Coronary artery (tissue), 2 donors: ENCODE measurements at places on chromosomes 5 and 9.

GRCh38 chr5:66454186-66455078 lies 141.8 kb upstream of the MAST4 start:
- no peak for DNase-seq

DNA sequence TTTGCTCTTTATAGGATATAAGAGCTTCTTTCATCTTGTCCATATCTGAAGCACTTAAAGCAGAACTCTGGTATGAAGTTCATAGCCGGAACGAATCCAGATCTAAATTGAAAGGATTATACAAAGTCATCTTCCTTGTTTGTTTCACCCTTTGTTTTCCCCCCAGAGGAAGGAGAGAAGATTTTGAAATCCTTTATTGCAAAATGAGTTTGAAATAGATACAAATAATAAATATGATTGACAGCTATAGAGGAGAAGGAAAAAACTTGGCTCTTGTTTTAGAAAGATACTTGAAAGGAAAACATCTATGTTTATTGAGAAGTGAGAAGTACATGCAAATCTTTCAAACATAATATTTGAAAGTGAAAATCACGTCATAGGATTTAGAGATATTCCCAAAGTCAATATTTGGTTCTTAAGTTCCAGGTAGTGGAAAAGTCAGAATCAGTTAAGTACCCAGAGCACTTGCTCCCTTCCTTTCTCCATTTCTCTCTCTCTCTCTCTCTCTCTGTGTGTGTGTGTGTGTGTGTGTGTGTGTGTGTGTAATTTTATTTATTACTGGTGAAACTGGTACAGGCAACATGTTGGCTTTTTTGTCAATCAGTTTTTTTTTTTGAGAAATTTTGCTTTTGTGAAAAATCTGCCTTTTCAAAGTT lies 27.2 kb downstream of the PAM start:
- DNase-seq = no peak

DNA sequence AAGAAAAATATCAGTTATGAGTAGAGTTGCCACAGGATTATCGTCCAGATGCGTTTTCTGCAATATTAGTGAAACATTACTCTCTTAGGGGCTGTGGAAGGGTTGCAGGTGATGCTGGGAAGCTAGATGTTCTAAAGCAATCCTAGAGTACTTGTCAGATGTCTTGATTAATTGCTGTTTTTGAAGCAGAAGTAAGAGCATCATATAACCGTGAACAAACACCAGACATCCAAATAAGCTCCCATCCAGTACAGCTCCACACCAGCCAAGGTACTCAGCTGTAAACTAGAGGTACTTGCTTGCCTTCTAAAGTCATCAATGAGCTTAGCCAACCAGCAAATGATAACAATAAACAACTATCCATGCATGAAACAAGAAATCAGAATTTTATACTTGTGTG lies 131.1 kb downstream of the ST8SIA4 start:
- DNase-seq = no peak

DNA sequence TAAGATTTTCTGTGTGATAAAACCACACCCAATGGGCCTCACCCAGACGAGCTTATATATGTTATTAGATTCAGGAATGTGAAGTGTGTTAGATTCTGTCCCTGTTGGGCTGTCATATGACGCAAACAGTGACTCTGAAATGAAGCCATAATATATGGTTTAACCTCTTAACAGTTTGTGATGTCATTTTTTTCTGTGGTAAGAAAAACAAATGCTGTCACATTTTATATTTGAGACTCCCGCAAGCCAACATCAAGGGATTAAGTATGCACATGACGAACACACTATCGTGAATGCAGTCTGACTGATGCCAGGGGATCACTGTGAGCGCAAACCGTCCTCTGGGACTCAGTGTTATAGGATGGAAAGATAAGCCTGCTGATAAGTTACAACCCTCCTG lies 321.7 kb downstream of the SH3GL2 start:
- DNase-seq = no peak

GRCh38 chr5:66882606-66883227 lies 286.5 kb downstream of the MAST4 start:
- DNase-seq = no peak

DNA sequence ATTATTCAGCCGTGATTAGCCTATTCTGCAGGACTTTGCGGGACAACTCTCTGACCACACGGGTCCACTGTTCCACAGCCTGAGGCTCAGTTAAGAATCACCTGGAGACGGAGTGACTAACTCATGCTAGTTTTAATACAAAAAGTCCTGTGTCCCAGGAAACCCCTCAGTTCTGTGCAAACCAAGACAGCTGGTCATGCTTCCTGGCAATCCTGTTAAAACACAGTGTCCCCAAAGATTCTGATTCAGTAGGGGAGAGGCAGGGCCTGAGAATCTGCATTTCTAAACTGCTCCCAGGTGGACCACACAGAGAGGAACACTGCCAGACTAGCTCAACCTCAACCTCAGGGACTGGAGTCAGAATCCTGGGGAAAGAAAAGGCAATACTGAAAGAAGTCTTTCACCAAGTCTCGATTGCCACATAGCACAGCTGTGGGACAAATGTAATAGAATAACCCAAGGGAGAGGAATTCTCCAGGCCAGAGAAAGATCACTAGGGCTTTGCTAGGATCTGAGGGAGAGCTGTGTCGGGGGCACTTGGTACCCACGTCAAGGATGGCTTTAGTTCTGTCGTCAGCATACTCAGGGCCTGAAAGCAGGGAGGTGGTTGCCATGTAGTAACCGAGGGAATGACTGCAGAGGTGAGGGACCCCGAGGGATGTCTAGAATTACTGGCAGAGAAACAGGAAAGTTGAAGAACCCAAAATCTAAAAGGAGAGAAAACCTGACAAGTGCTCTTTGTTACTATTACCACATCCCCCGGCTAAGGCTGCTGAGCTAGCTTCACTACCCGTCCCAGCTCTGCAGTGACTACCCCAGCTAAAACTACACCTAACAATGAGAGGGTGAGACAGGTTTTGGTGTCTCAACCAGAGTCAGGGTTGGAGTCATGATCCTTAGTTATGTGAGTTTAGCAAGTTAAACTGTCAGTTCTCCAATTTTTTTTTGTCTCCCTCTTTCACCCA lies 8.6 kb downstream of the SUSD1 start:
- no peak for DNase-seq

DNA sequence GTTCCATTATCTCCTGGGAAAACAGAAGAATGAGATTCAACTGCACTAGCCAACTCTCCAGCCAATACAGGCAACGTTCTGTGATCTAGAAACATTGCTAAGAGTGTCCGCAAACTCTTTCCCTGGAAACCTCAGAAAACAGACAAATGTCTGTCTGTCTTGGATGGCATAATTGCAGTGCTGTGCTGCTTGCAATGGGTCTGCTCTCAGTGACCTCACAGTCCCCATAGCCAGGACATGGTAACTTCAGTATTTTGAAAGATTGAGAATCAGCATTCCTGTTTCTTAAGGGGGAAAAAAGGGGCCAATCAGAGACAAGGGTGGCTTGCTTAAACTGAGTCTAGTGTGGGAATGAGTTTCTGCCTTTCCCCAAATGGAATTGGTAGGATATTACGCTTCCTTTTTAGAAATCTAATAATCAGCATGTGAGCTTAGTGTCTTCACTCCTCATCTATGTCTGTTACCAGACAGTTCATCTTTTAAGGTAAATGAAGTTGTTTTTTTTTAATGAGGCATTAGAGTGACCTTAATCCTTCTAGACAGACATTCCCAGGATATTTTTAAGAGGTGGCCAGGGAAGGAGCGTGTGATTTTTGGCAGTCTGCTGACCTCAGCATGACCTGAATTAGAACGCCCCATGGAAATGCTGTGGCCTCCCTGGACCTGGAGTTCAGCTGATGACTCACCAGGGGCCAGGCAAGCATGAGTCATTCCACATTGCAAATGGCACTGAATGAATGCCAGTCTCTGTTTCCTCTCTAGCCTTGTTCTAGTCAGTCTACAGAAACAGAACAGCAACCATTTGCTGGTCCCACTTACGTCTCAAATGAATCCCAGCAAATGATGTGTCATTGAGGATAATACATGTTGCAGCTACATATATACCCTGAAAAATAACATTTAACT lies 210.2 kb upstream of the ACTBL2 start:
- DNase-seq = peak; percentile 85
